ENCODE measurements at places on chromosomes 7 and 10.
A peak's percentile ranks its signal among the peaks of the same experiment; 100 is the strongest.

GRCh38 chr7:128115336-128115820 is 84.1 kb upstream of the LRRC4 start:
- DNase-seq: no peak

- DNase-seq: no peak
Measured at GRCh38 chr10:35463878-35464277, 127.6 kb downstream of the CCNY start.

DNA sequence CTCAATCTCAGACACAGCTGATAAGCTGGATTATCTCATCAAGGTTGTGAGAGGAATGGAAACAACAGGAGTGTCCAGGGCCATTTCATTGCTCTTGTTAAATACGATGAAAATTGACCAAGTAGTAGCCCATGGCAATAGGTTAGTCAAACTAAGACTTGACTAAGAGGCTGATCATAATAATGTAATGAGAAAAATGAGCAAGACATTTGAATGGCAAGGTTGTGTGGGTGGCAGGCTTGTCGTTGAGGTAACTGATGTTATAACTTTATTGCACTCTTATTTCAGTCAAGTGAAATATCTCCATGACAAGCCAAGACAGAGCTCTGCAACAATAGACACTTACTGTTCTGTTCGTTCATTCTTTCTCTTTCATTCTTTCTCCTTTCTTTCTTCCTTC is 532.0 kb downstream of the GATA3 start:
- no peak for DNase-seq

DNA sequence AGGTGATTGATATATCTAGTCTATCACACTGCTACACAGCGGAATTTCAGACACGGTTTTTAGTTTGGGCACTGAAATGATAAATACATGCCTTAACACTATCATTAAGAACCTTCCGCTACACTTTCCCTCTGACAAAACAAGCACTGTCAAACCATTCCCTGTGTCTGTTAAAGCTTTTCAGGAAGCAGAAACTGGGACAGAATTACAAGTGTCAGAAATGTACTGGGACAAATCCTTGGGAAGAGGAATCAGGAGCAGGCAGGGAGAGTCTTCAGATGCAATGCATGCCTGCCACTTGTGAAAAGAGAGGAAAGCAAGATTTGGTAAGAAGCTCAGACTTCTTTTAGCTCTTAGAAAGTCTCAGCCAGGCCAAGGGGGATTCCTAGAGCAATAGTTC is 196.8 kb upstream of the PTPRZ1 start:
- no peak for DNase-seq

DNA sequence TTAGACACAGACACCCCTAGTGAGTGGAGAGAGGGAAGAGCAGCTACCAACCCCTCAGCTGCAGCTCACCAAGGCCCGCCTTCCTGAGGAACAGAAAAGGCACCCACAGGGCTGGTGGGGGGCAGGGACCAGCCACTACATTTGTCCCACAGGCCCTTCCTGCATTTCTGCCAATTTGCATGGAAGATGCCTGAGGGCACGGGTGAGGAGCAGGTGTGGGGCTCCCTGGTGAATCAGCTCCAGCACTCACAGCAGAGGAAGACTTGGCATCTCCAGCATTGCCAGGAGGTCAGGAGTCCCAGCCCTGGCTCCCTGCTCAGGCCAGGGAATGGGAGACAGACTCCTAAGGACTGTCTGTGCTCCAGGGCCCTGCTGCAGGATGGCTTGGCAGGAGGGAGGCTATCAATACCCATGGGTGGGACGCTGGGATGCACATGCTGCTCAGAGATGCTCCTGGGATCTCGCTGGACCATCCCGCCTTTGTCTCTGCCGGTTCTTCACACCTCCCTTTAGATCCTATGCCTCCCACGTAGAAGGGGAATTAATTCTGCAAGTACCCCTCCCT is 109.7 kb downstream of the SLIT1 start:
- no peak for DNase-seq

DNA sequence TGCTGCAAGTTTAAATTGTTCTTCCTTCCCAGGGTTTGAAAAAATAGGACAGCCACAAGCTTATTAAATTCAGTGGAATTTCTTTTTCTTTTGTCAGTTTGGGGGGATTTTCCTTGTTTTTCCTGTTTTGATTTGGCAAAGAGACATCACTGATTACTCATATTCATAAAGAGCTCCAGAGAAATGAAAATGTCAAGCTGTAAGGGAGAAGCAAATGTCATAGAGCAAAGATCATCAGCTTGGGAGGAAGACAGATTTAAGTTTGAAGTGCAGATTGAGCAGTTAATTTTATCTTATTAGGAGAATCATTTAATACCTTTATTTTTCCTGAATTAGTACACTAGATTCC is 255.8 kb upstream of the PHYHIPL start:
- no peak for DNase-seq

- DNase-seq: no peak
Measured at GRCh38 chr7:148628011-148628410, 37.4 kb downstream of the C7orf33 start.

- no peak for DNase-seq
Measured at GRCh38 chr7:101175664-101176063, 4.4 kb downstream of the NAT16 start.

DNA sequence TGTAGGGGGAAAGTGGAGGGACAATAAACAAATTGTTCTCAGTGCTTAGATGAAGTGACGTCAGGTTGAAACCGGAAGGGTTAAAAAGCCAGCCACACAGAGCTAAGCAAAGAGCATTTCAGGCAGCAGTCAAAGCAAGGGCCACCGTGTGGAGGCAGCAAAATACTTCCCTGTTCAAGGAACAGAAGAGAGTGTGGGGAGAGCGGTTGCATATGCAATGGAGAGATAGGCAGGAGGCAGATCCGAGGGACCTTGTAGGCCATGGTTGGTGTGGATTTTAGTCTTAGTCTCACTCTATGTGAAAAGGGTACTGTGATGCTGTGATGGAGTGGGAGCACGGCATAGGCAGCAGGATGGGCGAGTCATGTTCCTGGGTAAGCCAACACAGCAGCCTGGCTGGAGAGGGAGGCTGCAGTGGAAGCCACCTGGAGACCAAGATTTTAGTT is 3.8 kb upstream of the STN1 start:
- no peak for DNase-seq

- DNase-seq: no peak
Measured at GRCh38 chr10:11334436-11334835, 277.0 kb downstream of the USP6NL start.

GRCh38 chr10:36116731-36117130 is 474.6 kb upstream of the FZD8 start:
- DNase-seq: no peak

GRCh38 chr10:74582566-74582965 is 243.8 kb upstream of the KAT6B start:
- DNase-seq: no peak

GRCh38 chr7:128021366-128021765 is 9.9 kb downstream of the LRRC4 start:
- DNase-seq: no peak

DNA sequence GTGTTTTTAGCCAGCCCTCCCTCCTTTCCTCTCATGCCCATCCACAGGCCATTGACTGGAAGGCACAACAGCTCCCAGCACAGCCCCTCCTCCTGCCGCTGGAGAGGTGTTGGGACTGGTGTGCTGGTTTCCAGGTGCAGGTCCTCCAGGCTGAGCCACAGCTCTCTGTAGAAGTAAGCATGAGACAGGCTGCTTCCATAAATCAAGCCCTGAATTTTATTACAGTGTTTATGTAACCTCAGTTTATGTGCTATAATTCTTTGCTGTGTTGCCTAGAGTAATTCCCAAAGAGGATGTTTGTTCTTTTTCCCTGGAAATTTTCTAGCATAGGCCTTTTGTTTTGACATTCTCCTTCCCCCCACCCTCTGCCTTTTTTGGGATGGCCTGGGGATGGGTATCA is 445.8 kb downstream of the AUTS2 start:
- no peak for DNase-seq

GRCh38 chr10:7670157-7670556 is 3.4 kb upstream of the ITIH5 start:
- no peak for DNase-seq

- no peak for DNase-seq
Measured at GRCh38 chr7:64634406-64635062, 31.4 kb upstream of the ZNF107 start.

- peak; percentile 24 for DNase-seq
Measured at GRCh38 chr7:33129806-33130153, 416 bp downstream of the BBS9 start.

GRCh38 chr7:130822642-130823041 is 88.6 kb upstream of the KLF14 start:
- no peak for DNase-seq

GRCh38 chr7:3272691-3273141 is 28.3 kb upstream of the SDK1 start:
- DNase-seq: no peak

- DNase-seq: peak; percentile 63
Measured at GRCh38 chr10:91883549-91884444, 25.5 kb downstream of the FGFBP3 start.

- DNase-seq: no peak
Measured at GRCh38 chr10:16436367-16436757, 448 bp upstream of the PTER start.

DNA sequence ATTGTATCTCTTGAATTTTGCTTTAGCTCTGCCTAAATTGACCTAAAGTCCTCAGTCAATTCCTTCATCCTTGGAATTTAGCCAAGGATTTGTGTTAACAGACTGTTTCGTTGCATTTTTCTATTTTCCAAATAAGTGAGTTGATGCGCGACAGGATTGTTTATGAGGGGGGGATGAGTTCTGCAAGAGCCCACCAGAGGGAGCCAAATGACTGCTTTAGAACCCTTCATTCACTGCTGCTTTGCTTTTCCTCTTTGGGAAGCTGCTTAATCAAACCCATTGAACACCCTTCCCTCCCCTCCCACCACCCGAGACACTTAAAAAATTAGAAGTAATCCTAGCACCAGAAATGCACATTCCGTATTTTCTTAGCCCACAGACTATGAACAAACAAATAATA is 33.7 kb upstream of the PTF1A start:
- DNase-seq: peak; percentile 81

DNA sequence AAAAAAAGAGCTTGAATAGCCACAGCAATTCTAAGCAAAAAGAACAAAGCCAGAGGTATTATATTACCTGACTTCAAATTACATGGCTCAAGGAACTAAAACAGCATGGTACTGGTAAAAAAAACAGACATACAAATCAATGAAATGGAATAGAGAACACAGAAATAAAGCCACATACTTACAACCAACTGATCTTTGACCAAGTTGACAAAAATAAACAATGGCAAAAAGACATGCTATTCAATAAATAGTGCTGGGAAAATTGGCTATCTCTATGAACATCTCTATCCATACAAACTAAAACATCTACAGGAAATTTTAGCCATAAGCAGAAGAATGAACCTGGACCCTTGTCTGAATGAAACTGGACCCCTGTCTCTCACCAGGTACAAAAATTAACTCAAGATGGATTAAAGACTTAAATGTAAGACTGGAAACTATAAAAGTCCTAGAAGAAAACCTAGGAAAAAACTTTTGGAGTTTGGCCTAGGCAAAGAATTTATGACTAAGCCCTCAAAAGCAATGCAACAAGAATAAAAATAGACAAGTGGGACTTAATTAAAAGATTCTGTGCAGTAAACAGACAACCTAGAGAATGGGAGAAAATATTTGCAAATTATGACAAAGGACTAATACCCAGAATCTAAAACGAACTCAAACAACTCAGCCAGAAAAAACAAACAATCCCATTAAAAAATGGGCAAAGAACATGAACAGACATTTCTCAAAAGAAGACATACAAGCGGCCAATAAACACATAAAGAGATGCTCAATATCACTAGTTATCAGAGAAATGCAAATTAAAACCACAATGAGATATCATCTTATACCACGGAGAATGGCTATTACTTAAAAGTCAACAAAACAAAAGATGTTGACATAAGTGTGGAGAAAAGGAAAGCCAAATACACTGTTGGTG is 72.8 kb upstream of the DDC start:
- no peak for DNase-seq

GRCh38 chr10:122148876-122149560 is 122.1 kb upstream of the BTBD16 start:
- peak; percentile 28 for DNase-seq

DNA sequence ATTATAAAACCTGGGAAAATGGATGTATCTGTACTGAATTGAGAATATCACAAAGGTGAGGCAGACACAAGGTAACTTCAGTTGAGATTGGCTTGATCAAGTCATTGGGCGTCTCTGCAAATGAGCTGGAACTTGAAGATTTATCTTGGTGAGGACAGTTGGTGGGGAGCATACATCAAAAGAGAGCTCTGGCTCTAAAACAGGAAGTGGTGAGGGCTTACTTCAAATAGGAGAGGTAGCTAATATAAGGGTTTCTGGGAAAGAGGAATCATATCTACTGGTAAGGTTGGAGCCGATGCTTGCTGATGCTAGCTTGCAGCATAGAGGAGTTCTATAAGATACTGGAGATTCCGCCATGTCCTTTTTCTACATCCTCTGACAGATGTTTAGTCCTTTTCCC is 39.9 kb upstream of the FGL2 start:
- no peak for DNase-seq

DNA sequence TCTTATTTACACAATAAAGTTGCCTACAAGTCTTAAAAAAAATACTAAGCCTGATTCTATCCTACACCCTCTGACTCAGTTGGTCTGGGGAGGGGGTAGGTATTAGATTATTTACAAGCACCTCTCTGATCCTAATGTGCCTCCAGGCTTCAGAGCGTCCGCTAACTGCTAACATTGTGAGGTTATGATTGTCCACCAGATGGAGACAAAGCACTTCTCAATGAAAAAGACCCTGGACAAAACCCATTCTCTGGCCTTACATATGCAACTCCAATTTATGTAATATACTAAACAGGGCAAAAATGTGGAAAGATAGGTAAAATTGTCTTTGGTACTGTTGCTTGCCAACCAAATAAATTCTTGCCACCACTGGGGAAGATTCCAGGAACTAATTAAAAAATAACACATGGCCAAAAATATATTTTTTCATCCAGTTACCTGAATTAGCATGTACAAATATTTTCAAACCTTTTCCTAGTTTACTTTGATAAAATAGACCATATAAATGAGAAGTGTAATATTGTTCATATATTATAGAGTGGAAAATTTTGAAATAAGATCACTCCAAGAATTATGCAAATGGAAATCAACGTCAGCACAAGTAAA is 92.4 kb downstream of the KIF20B start:
- DNase-seq: peak; percentile 73

DNA sequence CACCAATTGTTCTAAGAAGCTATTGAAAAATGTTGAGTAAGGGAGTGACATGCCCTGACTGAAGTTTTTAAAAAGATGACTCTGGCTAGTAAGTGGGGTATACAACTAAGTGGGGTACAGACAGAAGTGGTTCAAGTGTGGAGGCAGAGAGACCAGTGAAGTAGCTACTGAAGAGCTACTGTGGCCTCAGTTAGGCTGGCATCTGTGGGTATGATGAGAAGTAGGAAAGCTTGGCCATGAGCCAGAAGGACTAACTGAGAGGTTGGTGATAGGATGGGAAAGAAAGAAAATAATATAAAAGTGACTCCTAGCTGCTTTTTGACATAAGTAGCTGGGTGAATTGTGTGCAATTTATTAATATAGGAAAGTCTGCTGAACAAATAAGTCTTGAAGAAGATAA is 176.6 kb downstream of the SEMA3D start:
- DNase-seq: no peak

Measured in AG08396 (cell line).